OCI-LY7 (cell line): ENCODE measurements at places on chromosomes 3 and 15.

- no peak for DNase-seq
These were observed 3.2 kb upstream of the BCL2L10 start for GRCh38 chr15:52115598-52116427.

DNA sequence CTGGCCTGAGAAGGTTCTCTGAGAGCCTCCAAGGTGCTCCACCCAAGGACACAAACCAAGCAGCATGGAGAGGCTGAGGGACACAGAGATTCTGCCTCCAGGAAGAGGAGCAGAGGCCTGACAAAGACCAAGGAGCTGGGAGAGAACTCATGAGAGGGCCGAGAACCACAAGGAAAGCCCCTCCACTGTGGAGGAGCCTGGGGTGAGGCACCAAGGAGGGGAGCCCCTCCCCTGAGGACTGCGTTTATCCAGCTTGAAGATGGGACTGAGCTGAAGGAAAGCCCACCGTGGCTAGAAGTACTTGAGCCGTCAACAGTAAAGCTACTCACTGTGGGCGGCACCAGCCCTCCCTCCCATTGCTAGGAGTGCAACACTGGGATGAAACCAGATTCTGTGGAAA is 63.1 kb upstream of the MEF2A start:
- no peak for DNase-seq

- no peak for DNase-seq
These were observed 70.2 kb downstream of the APBA2 start for GRCh38 chr15:28955993-28956421.

GRCh38 chr3:172145031-172145686 is 105.8 kb downstream of the FNDC3B start:
- DNase-seq = peak; percentile 45

GRCh38 chr3:156298938-156299337 is 178.6 kb downstream of the KCNAB1 start:
- no peak for DNase-seq

DNA sequence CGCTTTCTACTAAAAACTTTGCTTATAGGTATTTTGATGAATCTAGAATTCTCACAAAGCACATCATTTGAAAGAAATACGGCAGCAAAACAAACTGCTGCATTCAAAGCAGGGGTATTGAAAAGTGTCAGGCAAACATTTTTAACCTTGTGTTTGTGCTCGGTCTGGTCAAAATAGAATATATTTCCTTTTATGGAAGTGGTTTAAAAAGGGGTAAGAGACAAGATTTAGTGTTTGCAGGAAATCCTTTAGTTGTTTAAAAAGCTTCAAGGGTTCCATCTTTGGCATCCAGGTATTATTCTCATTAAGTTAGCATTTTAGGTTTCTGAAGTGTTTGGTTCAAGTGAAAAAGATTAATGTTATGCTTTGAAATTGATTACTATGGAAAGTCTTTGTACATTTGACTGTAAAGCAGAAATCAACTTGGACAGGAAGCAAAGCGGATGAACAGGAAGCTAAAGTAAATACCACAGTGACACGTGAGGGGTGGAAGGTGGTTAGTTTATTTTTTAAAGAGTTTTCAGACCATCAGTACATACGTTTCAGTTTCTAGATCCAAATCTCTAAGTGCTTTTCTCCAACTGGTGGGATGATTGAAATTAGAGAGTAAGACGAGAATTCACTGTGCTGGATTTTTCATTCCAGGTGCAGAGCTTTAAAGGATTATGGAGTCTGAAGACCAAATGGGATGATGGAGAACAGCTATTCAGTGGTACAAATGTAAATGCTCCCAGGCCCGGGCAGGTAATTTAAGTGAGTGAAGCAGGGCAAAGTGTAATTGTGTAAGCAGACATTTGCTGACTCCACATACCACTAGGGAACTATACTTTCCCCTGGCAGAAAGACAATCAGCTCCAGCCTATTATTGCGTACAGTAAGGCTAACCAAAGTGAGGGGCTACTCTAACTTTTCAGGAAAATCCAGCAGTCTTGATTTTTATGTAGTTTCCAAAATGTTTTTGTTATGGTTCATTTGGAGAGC is 341.8 kb upstream of the TBL1XR1 start:
- DNase-seq = peak; percentile 25

DNA sequence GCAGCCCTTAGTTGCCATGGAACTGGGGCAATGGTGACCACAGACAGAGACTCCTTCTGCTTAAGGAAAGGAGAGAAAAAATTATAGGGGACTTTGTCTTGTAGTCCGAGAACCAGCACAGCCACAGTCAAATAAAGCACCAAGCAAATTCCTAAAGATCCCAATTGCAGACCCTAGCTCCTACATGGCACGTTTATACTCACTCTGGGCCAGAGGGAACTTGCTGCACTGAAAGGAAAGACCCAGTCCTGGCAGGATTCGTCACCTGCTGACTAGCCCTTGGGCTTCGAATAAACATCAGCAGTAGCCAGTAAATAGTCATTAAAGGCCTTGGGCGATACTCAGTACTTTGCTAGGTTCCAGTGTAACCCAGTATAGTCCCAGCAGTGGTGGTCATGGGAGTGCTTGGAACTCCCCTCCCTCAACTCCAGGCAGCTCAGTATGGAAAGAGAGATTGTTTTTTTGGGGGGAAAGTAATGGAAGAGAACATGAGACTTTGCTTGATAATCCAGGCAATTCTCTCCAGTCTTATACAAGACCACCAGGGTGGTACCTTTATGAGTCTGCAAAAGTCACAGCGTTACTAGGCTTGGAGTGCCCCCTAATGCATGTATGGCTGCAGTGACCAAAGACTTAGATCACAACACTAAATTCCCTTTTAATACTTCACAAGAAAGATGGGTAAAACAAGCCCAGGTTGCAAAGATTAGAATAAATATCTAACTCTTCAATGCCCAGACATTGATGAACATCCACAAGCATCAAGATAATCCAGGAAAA is 66.4 kb upstream of the AGTR1 start:
- DNase-seq = no peak

DNA sequence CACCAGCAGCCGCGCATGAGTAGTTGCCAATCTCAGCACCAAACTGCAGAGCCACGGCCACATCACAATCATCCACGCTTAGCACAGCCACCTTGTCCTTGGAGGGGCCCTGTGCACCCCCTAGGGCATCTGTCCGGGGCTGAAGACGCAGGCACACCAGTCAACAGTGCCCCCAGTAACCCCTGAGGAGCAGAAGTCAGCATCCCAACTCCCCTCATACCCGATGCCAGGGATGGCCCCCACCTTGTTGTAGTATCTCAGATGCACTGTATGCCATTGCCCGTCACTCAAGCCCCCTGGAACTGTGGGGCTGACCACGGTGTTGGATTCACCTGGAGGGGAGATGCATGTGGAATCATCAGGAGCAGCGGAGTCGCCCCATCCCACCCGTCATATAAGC is 7.6 kb downstream of the CELSR3 start:
- no peak for DNase-seq

GRCh38 chr3:184777566-184778356 is 34.2 kb upstream of the VPS8 start:
- peak; percentile 89 for DNase-seq

- no peak for DNase-seq
These were observed 57.8 kb downstream of the BLM start for GRCh38 chr15:90774731-90775514.

GRCh38 chr3:181637056-181637455 is 74.7 kb upstream of the SOX2 start:
- DNase-seq = no peak
